Activated naive CD4-positive, alpha-beta T cell (primary cell): ENCODE measurements at places on chromosomes 5 and 9.

GRCh38 chr5:112125903-112126302 is 293.2 kb downstream of the EPB41L4A start:
- DNase-seq = no peak

DNA sequence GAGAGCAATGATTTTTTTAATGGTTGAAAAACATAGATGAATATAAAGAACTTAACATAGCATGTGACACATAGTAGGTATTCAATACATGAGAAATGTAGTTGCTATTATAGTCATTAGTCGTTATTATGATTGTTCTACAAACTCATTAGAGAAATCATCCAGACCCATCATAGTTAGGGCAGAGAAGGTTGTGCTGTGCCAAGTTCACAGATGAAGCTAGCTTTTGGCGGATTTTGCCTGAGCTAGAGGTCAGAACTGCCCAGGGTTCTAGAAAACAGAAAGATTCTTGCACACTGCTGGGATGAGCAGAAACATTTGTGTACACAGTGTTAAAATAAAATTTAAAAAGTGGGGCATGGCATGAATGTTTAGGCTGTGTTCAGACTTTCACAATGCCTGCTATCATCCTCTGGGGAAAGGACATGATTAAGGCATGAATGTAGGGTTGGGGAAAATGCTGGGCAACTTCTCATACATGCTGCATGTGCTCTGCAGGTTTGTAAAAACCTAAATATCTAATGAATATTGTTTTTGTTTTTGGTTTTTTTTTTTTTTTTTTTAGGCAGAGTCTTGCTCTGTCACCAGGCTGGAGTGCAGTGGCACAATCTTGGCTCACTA is 33.3 kb upstream of the RAD23B start:
- no peak for DNase-seq

GRCh38 chr5:131142970-131143617 is 22.0 kb downstream of the HINT1 start:
- no peak for DNase-seq

GRCh38 chr5:140346348-140347221 is at the start of gene HBEGF:
Gene HBEGF (minus strand): TSS chr5:140346603. CDS start chr5:140346328, 275 bp downstream.
- DNase-seq = peak; percentile 39

DNA sequence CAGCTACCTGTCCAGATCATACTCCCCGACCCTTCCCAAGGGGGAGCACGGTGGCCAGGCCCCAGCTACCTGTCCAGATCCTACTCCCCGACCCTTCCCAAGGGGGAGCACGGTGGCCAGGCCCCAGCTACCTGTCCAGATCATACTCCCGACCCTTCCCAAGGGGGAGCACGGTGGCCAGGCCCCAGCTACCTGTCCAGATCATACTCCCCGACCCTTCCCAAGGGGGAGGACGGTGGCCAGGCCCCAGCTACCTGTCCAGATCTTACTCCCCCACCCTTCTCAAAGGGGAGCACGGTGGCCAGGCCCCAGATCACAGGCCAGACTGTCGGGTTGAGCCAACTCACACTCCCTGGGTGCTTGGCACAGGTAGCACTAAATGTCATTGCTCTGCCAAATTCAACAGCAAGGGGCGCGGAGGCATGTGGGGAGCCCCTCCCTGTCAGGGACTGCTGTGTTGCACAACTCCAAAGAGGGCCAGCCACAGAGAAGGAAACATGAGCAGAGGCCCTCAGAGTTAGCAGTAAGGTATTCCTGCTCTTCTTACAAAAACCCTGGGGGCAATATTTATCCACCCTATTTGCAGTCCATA is 136.9 kb downstream of the OLFM1 start:
- no peak for DNase-seq
